ENCODE measurements at places on chromosomes 1 and 21.

DNA sequence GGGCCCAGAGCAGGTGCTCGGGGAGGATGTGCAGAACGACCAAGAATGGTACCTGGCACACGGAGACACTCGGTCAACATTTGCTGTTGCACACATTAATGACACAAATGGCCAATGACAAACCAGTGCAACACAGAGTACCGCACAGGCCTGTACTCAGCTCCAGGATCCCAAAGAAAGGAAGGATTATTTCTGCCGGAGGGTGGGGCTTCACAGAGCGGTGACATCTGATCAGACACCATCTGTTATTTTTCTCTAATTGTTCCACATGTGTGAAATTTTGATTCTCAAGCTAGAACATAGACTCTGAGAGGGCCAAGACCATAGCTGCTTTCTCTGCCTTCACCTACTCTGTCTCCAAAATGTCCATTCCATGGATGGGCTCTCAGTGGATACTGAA lies 100.4 kb downstream of the MRPL37 start:
- H3K4me3 ChIP-seq = no peak overlapping the region
- DNase-seq = no peak
- peaks cover 91% of the 10 kb centered on the region for H3K4me1 ChIP-seq

DNA sequence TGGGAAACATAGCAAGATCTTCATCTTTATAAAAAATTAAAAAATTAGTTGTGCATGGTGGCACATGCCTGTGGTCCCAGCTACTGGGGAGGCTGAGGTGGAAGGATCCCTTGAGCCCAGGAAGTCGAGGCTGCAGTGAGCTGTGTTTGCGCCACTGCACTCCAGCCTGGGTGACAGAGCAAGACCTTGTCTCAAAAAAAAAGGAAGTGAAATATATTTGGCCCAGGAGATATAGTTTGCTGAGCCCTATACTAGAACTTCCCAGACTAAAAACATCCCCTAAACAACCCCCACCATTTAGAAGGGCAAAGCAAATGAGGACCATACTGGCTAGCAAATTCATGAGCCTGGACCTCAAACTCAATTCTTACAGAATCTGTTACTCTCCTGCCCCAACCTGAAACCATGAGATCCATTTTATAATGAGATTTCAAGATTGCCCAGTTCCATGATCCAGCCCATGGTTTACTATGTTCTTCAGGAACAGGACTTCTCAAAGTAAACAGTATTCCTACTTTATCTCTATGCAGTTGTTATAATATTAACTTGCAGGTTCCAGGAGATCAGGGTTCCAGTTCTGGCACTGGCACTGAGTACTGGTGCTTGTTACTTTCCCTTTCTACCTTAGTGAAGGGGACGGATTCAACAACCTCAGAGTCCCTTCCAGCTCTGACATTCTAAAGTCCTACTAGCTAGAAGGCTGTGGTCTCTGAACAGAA lies 48.9 kb upstream of the TADA1 start:
- H3K27ac ChIP-seq = no peak overlapping the region
- DNase-seq = no peak
- H3K36me3 ChIP-seq = no peaks in the 10 kb centered on the region
- H3K4me1 ChIP-seq = no peaks in the 10 kb centered on the region
- H3K4me3 ChIP-seq = no peak overlapping the region
- H3K27me3 ChIP-seq = peaks cover 31% of the 10 kb centered on the region

GRCh38 chr1:207240325-207241101 lies 81.0 kb upstream of the CD55 start:
- H3K27me3 ChIP-seq = peaks cover 46% of the 10 kb centered on the region
- DNase-seq = no peak
- H3K36me3 ChIP-seq = no peaks in the 10 kb centered on the region
- H3K4me1 ChIP-seq = peaks cover 2% of the 10 kb centered on the region

DNA sequence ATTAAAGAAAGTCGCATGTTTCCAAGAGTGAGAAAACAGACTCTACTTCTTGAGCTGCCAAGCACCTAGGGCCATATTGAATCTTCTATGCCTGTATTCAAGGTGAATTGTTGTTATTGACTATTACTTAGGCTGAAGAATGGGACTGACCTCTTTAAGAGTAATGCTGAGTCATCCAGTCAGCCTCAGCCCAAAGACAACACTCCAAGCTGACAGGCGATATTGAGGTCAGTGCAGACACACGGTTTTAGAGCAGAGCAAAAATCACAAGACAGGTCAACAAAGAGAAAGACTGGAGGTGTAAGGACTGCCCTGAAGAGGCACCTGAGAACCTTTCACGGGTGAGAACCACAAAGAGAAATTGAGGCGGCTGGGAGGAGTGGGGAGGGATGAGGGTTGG lies 146.9 kb downstream of the MIS18A start:
- no peak overlapping the region for H3K27ac ChIP-seq
- H3K4me1 ChIP-seq = no peaks in the 10 kb centered on the region
- H3K4me3 ChIP-seq = no peak overlapping the region
- DNase-seq = no peak
- H3K36me3 ChIP-seq = no peaks in the 10 kb centered on the region

DNA sequence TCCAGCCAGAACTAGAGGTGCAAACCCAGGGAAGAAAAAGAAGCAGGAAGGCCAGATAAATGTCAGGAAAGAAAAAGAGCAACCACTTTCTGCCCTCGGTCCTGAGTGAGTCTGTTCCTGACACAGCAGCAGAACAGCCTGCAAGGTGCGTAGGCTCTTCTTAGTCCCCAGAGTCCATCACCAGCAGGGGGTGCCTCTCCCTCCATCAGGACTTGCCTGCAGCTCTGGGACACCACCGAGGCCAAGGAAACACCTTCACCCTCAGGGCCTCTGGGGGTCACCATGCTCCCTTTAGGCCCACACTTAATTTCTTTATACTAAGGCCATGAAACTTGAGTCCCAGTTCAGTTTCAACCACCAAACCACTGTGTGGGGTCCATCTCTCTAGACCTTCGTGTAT lies 43.7 kb upstream of the NFASC start:
- peaks cover 2% of the 10 kb centered on the region for H3K36me3 ChIP-seq
- H3K27me3 ChIP-seq = peaks cover 49% of the 10 kb centered on the region
- no peak overlapping the region for H3K4me3 ChIP-seq
- no peak overlapping the region for H3K27ac ChIP-seq

DNA sequence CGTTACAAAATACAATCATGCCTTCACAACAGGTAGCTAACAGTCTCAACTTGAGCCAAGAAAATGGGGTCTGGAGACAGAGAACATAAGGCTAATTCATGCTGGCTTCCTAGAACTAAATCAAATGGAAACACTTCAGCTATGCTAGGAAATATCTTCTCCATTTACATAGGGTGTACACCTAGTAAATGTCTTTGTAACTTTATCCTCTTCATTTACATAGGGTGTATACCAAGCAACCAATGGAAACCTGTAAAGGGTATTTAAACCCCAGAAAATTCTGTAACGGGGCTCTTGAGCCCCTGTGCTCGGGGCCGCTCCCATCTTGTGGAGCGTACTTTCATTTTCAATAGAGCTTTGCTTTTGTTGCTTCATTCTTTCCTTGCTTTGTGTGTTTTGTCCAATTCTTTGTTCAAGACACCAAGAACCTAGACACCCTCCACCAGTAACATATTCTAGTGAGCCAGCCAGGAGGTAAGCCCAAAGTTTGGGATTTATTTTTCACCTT lies 19.5 kb upstream of the CYP4X1 start:
- no peak overlapping the region for H3K4me3 ChIP-seq
- no peak for DNase-seq
- H3K4me1 ChIP-seq = no peaks in the 10 kb centered on the region
- peaks cover 88% of the 10 kb centered on the region for H3K27me3 ChIP-seq
- H3K27ac ChIP-seq = no peak overlapping the region
- H3K36me3 ChIP-seq = no peaks in the 10 kb centered on the region

- no peaks in the 10 kb centered on the region for H3K27me3 ChIP-seq
- H3K36me3 ChIP-seq = no peaks in the 10 kb centered on the region
- no peaks in the 10 kb centered on the region for H3K4me1 ChIP-seq
- no peak overlapping the region for H3K4me3 ChIP-seq
Measured at GRCh38 chr1:217431395-217431794, 199.5 kb downstream of the GPATCH2 start.

- no peaks in the 10 kb centered on the region for H3K4me1 ChIP-seq
- no peak overlapping the region for H3K27ac ChIP-seq
- no peak overlapping the region for H3K4me3 ChIP-seq
- DNase-seq = no peak
Measured at GRCh38 chr1:202553560-202554038, 156.7 kb downstream of the SYT2 start.

DNA sequence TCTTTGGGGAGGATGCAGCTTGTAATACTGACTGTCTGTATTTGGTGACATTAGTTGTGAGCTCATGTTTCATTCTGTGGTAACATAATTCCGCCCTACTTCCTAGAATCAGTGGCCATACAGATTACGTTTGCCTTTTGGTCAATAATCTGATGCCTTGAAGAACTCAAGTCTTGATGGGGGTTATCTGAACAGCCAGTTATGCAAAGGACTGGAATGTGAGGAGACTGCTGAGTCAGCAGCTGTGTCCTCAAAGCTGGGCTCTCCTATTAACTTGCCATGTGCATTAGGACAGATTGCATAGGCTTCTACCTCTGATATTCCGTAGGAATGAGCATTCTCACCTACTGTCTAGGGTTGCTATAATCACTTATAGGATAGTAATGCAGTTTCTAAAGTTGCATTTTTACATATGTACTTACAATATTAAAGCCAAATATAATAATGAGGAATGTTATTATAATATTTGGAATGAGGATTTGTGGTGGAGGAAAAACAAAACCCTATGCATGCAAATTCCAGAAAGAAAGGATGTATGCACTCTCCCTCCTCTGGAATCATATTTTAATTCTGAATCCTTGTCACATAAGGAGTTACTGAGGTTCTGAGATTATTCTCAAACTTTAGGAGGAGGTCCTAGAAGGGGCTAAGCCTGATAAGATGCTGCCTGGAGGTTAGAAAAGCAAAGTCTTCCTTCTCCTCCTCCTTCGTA lies 116.0 kb downstream of the NOS1AP start:
- DNase-seq = no peak
- no peaks in the 10 kb centered on the region for H3K36me3 ChIP-seq

DNA sequence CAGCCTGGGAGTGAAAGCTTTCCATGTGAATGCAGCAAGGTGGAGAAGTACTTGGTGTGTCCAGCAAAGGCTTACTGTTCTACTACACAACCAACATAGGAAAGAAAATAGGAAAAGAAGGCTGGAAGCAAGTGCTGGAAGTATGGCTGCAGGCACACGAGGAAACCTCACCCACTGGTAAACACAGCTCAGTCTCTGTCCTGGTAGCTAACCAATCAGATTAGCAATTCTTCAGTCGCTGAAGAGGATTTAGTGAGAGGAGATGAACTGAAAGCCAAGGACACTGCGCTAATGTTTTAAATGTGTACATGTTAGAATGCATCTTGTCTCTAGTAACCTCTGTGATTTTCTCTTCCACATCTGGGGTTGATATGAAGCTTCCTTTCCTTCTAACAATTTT lies 36.2 kb upstream of the CACHD1 start:
- H3K27ac ChIP-seq = no peak overlapping the region
- DNase-seq = no peak
- no peaks in the 10 kb centered on the region for H3K36me3 ChIP-seq
- no peak overlapping the region for H3K4me3 ChIP-seq

DNA sequence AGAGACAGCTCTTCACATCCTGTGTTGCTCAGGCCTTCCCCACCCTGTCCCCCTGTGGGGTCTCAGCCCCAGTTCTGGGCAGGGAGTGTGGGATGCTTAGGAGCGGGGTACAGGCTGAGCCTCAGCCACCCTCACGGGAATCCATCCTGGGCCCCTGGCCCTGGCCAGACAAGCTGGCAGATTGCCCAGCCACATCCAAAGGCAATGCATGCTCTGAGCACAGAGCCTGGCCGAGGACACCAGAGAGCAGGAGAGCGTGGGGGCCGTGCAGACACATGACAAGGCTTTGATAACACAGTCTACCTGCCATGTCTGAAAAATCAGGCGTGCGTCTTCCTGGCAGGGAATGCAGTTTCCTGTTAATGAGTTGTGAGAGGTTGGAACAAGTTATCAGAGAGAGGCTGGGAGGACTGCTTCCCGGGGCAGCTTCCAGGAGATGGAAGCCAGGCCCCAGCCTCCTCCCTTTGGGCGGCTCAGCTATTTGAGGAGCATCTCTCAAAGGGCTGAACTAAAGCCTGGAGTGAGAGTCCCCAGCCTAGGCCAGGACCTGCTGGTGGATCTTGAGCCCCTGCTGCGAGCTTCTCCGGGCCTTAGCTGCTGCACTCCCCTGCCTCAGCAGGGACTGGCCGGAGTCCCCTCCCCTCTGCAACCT lies 72.2 kb upstream of the SELENON start:
- peaks cover 65% of the 10 kb centered on the region for H3K27me3 ChIP-seq
- H3K27ac ChIP-seq = no peak overlapping the region
- H3K4me1 ChIP-seq = peaks cover 23% of the 10 kb centered on the region
- no peak overlapping the region for H3K4me3 ChIP-seq
- H3K36me3 ChIP-seq = peaks cover 6% of the 10 kb centered on the region

DNA sequence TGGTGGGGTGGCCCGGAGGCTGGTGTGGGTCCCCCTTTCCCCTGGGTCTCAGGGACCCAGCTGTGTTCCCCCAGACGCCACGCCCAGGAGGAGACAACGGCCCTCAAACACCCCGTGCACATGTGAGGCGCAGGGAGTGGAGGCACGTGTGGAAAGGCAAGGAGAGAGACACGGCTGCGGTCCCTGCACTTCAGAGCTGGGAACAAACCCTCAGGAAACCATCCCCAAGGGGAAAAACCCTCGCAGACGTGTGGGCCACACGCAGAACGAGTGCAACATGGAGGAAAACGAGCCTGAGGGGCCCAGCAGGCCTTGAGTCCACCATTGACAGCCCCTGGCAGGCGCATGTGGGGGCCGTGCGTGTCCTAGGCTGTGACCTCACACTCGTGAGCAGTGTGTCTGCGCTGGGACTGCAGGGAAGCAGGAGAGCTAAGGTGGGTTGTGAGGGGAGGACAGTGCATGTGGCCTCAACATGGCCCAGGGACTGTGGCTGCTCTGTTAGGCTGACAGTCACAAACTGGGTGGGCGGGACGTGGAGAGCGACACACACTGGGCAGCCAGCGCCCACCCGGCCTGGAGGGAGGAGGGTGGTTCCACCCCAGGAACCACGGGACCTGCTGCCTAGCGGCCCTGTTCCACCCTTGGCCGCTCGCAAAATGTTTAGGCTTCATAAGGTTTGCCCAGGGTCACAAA lies 20.0 kb downstream of the ITGB2 start:
- H3K4me3 ChIP-seq = no peak overlapping the region
- DNase-seq = no peak
- H3K36me3 ChIP-seq = peaks cover 84% of the 10 kb centered on the region
- no peaks in the 10 kb centered on the region for H3K27me3 ChIP-seq
- peaks cover 24% of the 10 kb centered on the region for H3K4me1 ChIP-seq
- H3K27ac ChIP-seq = no peak overlapping the region

GRCh38 chr1:244919320-244920282 lies 55.3 kb upstream of the HNRNPU start:
- H3K27me3 ChIP-seq = peaks cover 45% of the 10 kb centered on the region
- peaks cover 15% of the 10 kb centered on the region for H3K4me1 ChIP-seq
- H3K36me3 ChIP-seq = no peaks in the 10 kb centered on the region

GRCh38 chr1:210340311-210340710 lies 11.6 kb downstream of the HHAT start:
- H3K4me3 ChIP-seq = peak overlapping the region; percentile 47
- DNase-seq = no peak

Data from effector memory CD8-positive, alpha-beta T cell (primary cell).